ENCODE measurements at places on chromosomes 3 and 15.

- DNase-seq: no peak
These were observed 1.1 kb downstream of the CMTM8 start for GRCh38 chr3:32239307-32240158.

DNA sequence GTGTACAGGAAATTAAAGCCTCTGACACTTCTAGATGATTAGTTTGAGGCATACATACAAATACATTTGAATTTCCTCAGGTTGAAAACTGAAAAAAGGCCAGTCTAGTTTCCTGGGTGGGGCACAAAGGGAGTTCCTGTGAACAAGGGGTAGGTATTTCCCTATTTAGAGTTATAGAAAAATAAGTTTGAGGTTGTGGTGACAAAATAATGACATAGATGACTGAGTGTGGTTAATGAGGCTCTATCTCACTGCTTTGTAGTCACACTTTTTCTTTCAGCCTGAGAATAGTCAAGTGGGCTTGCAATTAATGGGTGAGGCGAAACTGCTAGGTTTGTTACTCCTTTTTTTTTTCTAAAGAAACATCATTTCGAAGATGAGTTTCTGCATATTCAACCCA, 4.3 kb downstream of the SLCO3A1 start:
- no peak for DNase-seq

DNA sequence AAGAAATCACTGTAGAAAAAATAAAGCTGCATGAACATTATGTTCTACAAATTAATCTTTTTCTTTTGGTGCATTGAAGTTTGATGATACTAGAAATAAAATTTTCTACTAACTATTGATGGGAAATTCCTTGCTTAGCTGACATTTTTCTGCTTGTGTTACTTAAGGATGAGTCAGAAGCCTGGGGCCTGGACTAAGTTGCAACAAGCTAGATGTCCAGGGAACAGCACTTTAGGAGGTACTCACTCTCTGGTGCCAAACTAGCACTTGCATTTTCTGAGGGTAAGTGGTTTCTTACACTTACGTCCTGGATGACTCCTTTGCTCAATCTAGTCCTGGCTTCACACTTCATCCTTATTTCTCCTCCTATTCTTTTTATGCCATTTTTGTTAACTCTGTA, 945.1 kb downstream of the IGSF11 start:
- DNase-seq: peak; percentile 2

GRCh38 chr3:14837878-14838258, 19.1 kb downstream of the FGD5 start:
- DNase-seq: no peak

GRCh38 chr15:31129769-31130303, 28.3 kb upstream of the TRPM1 start:
- no peak for DNase-seq

Measured in stromal cell of bone marrow (primary cell).